ENCODE measurements at places on chromosomes 5 and 9.

DNA sequence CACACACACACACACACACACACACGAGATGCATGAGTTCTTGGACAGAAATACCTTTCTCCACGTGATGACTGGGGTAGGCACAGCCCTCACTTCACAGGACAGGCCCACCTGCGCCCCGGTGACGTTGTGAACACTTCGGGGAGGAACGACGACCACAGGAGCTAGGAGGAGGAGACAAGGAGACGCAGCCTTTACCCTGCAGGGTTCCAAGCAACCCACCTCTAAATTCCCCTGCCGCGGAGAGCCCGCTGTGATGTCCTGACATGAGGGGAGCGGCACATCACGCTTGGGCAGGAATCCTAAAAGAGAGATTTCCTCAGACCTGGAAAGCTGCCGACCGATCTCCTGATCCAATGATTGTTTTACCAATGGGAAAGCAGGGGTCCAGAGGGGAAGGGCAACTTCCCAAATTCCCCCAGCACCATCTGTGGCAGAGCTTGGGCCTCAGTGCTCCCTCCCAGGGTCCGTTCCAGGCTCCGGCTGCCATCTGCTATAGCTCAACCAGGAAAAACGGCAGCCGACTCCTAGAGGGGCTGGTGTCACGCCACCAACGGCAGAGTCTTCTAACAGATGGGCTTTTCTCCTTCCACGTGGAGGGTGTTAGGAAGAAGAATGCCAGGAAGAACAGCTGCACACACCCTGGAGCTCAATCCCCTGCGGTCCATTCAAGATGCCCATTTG is 10.1 kb downstream of the IGFBPL1 start:
- DNase-seq = no peak

DNA sequence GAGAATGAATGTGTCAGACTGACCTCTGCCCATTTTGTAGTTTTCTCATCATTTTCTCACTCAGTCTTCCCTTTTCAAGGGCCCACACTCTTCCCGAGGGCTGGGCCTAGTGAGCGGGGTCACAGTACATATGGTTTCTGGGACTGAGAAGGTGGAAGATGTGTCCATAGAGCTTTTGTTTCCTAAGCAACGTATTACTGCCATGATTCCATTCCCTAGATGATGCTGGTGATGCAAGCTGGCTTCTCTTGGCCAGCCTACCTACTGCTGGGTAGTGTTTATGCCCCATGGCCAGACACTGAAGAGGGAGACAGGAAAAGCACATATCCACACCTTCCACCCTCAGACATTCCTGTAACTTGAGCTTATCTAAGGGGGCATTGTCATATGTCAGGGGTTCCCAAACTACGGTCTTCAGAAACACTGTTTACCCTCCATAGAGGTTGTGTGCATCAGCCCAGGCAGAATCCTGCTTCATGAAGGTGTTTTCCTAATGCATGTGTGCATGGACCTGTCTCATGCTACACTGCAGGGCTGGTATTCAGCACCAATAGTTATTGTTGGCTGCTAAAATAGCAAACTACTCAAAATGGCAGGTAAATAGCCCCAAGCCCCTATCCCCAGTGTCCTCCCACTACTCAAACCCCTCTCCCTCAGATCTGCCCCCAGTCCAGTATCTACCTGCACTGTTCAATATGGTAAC is 9.5 kb downstream of the IRF1 start:
- DNase-seq = peak; percentile 20

GRCh38 chr9:132372177-132373095 is 17.6 kb upstream of the SETX start:
- no peak for DNase-seq

DNA sequence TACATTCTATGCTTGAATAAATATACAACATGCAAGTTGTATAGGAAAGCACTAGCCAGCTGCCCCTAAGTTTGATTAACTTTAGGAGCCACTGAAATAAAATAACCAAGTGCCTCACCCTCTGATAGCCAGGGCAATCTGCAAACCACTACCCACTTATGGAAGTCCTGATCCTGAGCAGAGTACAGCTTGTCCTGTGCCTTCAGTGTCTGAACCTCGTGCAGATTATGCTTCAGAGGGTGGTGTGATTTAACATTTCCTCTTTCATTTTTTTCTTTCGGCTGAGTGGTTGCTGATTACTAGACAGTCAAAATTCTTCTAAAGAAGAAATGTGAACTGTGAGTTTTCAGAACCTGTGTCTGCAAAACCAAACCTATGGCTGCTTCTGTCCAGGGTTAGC is 327.7 kb downstream of the PIK3R1 start:
- DNase-seq = no peak

- no peak for DNase-seq
Observed at GRCh38 chr5:1777281-1778137, 22.1 kb downstream of the MRPL36 start.

- DNase-seq = no peak
Observed at GRCh38 chr5:75384218-75384617, 47.2 kb downstream of the HMGCR start.

- no peak for DNase-seq
Observed at GRCh38 chr9:131840220-131840619, 100.3 kb upstream of the RAPGEF1 start.

- no peak for DNase-seq
Observed at GRCh38 chr9:91247278-91247677, 114.4 kb downstream of the AUH start.

DNA sequence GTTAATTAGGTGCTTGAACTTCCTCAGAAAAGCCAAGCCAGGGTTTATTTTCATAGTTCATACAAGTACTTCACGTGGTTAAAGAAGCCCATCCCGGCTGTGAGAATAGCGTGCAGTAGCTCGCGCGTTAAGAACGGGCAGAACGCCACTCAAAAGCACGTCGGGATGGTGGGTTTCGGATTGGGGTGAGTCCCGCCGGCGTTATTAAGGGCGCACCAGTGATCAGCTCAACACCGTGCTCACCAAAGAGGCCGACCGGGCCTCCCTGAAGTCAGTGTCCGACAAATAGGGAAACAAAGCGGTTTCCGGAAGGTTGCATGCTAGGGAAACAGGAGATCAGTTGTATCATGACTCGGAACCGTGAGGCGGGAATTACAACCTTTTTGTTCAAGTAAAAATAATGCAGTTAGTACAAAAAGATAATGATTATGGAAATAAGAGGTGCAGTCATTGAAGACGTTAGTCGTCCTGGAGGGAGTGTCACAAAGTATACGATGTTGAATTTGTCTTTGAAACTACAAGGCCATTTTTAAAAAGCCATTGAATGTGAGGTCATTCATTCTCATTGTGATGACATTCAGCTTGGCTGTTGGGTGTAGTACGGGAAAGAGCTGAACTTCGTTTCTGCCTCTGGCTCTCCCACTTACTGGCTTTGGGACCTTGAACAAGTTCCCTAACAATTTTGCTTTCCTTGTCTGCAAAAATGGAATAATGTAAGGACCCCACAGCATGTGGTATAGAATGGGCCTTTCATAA is 992 bp downstream of the SETD9 start:
- DNase-seq = no peak

DNA sequence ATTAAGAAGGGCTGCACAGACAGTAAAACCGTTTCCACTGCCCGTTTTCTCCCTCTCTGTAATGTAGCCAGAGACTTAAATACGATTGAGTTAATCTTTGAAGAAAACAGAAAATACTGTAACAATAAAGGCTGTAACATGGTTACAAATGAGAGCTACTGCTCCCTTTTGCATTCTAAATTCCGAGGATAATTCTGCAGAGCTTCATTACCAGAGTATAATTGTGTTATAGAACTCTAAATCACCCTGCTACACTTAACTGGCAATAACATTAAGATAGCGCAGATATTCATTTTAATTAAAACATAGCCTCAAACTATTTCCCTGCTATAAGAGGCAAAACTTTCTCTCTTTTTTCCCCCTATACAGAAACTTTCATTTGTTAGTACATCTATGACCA is 283.7 kb upstream of the BRINP1 start:
- no peak for DNase-seq

DNA sequence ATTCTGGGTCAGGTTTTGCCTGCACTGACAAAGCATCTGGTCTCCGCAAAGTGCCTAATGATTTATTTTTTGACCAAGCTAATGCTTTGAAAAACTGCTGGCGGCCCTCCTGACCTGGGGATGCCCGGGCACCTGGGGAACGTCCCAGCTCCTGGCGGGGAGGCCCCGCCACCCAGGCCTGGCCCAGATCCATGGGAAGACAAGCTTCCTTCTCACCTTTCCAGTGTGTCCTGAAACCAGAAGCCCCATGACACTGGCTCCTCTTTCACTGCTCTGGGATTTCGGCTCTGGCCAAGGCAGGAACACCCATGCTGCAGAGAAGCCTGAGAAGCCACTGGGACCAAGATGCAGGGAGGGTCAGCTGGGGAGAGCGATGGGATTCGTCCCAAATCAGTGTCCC is 144.1 kb downstream of the SEC61B start:
- DNase-seq = no peak

DNA sequence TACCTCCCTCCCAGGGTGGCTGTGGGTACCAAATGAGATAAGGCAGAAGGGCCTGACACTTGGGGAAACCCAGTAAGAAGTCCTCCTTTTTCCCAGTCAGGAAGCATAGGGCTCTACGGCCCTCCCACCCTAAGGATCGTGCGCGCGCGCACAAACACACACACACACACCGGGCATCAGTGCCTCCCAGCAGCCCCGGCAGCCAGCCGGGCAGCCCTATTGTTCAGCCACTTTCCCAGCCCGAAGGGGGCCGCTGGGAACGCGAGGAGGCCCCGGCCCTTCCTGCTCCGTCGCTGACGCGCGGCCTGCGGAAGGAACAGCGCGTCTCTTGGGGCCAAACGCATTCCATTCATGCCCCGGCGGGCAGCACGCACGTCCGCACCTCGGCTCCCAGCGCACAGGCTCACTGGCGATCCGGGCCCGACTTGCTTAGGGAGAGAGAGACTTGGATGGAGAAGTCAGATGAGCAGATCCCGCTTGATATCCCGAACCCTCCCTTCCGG is 22.6 kb downstream of the DUSP1 start:
- no peak for DNase-seq

- DNase-seq = no peak
Observed at GRCh38 chr9:38026021-38026809, 42.8 kb downstream of the SHB start.

DNA sequence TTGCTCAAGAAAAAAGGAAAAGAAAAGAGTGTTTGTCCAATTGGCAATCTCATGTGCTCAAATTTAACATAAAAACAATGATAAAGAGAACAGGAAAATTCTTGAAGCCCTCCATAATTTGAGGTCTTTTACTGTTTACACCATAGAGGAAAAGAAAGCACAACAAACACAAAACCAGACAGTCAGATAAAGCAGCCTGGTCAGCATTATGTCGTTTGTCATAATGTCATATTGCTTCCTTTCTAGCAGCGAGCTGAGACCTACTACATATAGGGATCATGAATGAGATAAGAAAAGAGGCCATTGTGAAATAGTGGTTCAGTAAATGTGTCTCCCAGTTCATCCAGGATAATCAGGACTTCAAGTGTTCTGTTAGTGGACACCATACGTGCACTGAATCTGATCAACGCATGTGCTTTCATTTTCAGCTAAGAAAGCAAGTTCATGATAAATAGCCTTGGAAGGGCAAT is 64.7 kb upstream of the SELENOP start:
- no peak for DNase-seq

DNA sequence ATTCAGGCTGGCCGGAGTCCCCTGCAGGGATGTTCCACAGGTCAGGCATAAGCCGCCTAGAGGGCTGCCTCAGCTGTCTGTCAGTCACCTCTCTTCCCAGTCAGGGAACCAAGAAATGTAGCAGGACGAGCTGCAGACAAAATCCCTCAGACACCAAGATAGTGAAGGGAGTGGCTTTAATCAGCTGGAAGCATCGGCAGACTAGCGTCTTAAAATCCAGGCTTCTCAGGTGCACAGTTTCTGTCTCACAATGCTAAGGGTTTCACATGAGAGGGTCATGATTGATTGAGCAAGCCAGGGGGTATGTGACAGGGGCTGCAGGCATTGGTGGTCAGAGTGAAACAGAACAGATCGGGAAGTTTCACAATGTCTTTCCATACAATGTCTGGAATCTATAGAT is 247.2 kb downstream of the CDH10 start:
- no peak for DNase-seq

DNA sequence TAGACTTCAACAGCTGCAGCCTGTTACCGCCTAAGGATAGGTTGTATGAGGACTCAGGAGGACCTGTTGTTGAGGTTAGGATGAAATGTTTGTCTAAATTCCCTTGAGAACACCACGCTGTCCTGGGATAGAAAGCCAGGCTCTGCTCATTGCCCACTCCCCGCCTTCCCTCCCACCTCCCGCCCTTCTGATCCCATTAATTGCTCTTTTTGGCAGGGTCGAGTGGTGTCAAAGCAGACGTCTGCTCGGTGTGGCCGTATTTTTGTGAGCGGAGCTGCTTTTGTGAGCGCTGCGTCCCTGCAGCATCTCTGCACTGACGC is 62.3 kb downstream of the SPATA31C2 start:
- no peak for DNase-seq

- DNase-seq = no peak
Observed at GRCh38 chr5:159552751-159553150, 222.5 kb upstream of the IL12B start.

GRCh38 chr5:72842816-72843215 is 26.4 kb downstream of the TNPO1 start:
- DNase-seq = no peak

GRCh38 chr5:112535356-112535755 is 116.3 kb upstream of the EPB41L4A start:
- DNase-seq = no peak

DNA sequence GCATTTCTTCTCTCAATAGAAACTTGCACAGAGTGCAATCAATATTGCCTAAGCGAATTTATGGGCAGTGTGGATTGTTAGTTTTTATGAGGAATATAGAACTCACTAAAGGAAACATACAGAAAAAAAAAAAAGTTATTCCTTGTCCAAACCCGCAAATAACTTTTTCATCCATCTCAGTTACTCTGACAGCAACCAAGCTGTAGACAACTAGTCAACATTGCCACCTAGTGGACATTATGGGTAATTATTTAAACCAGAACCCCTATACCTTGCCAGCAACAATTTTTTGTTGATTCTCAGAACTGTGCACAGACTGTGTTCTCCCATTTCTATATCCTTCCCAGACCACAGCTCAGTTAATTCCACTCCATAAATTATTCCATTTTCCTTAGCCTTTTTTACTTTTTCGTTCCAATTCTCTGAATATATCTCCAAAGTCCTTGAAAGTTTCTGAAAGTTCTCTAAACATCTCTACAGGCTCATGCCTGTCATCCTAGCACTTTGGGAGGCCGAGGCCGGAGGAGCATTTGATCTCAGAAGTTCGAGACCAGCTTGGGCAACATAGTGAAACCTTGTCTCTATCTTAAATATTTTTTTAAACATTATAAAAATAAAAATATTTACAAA is 2.6 kb upstream of the AFAP1L1 start:
- no peak for DNase-seq

Data from stimulated activated CD4-positive, alpha-beta T cell treated with anti-CD3 and anti-CD28 coated beads, Interleukin-4, amount 100 ng/mL, for 24 hours (primary cell).